ENCODE measurements at places on chromosomes 4 and X.

GRCh38 chr4:142600952-142601351 is 245.1 kb downstream of the INPP4B start:
- H3K36me3 ChIP-seq: no peaks in the 10 kb centered on the region
- H3K27me3 ChIP-seq: no peaks in the 10 kb centered on the region
- H3K4me1 ChIP-seq: no peaks in the 10 kb centered on the region

DNA sequence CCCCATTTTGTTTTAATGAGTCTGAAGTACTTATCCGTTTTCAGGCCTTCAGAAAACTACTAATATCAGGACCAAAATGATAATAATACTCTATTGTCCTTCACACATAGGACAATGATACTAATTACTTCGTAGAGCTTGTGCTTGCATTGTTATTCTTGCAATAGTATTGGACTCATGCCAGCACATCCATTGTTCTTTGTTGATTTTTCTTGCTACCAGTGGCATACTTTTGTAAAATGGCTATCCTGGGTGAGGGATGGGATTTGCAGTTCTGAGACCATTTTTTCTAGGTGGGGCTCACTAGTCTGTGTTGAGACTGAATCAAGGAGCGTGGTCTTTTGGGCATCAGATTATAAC is 195.3 kb downstream of the MAML3 start:
- peak overlapping the region; percentile 32 for H3K27ac ChIP-seq
- no peaks in the 10 kb centered on the region for H3K27me3 ChIP-seq
- DNase-seq: no peak
- H3K4me1 ChIP-seq: peaks cover 48% of the 10 kb centered on the region

GRCh38 chrX:117511379-117511778 is 605.2 kb downstream of the KLHL13 start:
- no peaks in the 10 kb centered on the region for H3K4me1 ChIP-seq
- no peak overlapping the region for H3K4me3 ChIP-seq
- H3K27me3 ChIP-seq: no peaks in the 10 kb centered on the region
- no peak for DNase-seq

- no peaks in the 10 kb centered on the region for H3K27me3 ChIP-seq
- H3K4me1 ChIP-seq: no peaks in the 10 kb centered on the region
- no peak overlapping the region for H3K4me3 ChIP-seq
- H3K36me3 ChIP-seq: no peaks in the 10 kb centered on the region
- H3K27ac ChIP-seq: no peak overlapping the region
- no peak for DNase-seq
These were observed 17.0 kb downstream of the RBMX2 start for GRCh38 chrX:130418740-130419139.

- H3K27ac ChIP-seq: no peak overlapping the region
- no peak for DNase-seq
- no peaks in the 10 kb centered on the region for H3K27me3 ChIP-seq
- H3K36me3 ChIP-seq: no peaks in the 10 kb centered on the region
These were observed 14.6 kb downstream of the PSAPL1 start for GRCh38 chr4:7419961-7420660.

DNA sequence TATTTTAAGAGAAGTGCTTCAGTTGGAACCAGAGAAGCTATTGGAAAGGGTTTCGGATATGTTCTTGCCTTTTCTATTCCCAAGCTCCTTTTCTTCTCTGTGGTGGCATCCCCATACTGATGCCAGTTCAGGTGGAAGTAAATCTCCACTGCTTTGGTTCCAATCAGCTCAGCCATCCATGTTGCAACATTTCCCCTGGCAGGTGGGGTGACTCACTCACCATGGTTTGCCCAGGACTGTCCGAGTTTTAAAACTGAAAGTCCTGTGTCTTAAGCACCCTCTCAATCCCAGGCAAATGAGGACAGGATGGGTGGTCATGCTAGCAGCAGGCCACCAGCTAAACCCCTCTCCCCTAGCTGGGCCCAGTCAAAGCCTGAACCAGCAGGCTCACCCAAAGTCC is 15.1 kb downstream of the RAI2 start:
- no peak overlapping the region for H3K27ac ChIP-seq
- no peaks in the 10 kb centered on the region for H3K4me1 ChIP-seq
- DNase-seq: no peak
- no peak overlapping the region for H3K4me3 ChIP-seq
- no peaks in the 10 kb centered on the region for H3K36me3 ChIP-seq
- H3K27me3 ChIP-seq: no peaks in the 10 kb centered on the region

DNA sequence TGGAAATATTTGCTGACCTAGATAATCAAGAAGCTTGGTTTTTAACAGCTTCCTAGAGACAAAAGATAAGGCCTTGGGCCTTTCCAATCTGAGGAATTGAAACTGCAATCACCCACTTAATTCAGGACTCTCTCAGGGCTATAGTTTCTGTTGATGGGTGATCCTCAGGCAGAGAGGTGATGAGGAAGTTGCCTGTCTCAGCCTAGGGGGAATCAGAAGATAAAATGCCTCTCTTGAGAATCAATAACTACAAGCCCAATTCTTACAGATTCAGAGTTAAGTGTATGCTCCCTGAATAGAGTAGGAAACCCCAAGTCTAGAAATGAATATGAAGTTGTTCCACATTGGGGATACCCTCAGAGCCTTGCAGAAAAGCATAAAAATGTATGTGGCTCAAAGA is 45.5 kb downstream of the NFKB1 start:
- no peaks in the 10 kb centered on the region for H3K36me3 ChIP-seq
- no peak for DNase-seq
- peaks cover 12% of the 10 kb centered on the region for H3K4me1 ChIP-seq
- H3K4me3 ChIP-seq: no peak overlapping the region
- H3K27me3 ChIP-seq: no peaks in the 10 kb centered on the region

GRCh38 chrX:112137276-112137675 is 54.7 kb upstream of the TRPC5 start:
- no peaks in the 10 kb centered on the region for H3K27me3 ChIP-seq
- H3K36me3 ChIP-seq: no peaks in the 10 kb centered on the region
- H3K4me3 ChIP-seq: no peak overlapping the region
- no peak for DNase-seq
- no peak overlapping the region for H3K27ac ChIP-seq
- H3K4me1 ChIP-seq: no peaks in the 10 kb centered on the region

GRCh38 chr4:15234856-15235126 is 193.0 kb upstream of the C1QTNF7 start:
- DNase-seq: no peak
- no peaks in the 10 kb centered on the region for H3K4me1 ChIP-seq
- H3K27me3 ChIP-seq: no peaks in the 10 kb centered on the region
- no peaks in the 10 kb centered on the region for H3K36me3 ChIP-seq
- H3K27ac ChIP-seq: no peak overlapping the region

DNA sequence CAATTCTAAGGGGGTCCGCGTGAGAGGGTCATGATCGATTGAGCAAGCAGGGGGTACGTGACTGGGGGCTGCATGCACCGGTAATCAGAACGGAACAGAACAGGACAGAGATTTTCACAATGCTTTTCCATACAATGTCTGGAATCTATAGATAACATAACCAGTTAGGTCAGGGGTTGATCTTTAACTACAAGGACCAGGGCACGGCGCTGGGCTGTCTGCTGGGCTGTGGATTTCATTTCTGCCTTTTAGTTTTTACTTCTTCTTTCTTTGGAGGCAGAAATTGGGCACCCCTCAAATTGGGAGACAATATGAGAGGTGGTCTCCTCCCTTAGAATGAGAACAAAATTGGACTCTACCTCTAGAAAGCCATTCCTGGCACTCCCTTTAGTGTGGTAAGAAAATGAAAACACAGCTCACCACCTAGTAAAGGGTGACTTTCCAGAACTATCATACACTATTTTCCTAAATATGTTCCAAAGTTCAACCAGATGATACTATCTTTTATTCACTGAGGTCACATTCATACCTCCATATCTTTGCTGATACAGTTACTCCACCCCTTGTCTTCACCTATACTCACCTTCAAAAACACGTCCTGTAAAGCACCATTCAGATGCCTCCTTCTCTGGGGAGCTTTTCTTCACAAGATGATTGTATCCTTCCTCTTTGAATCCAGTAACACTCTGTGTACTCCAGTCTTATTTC is 1058.3 kb upstream of the SLIT2 start:
- no peak for DNase-seq
- no peak overlapping the region for H3K27ac ChIP-seq
- no peaks in the 10 kb centered on the region for H3K4me1 ChIP-seq
- H3K4me3 ChIP-seq: no peak overlapping the region

DNA sequence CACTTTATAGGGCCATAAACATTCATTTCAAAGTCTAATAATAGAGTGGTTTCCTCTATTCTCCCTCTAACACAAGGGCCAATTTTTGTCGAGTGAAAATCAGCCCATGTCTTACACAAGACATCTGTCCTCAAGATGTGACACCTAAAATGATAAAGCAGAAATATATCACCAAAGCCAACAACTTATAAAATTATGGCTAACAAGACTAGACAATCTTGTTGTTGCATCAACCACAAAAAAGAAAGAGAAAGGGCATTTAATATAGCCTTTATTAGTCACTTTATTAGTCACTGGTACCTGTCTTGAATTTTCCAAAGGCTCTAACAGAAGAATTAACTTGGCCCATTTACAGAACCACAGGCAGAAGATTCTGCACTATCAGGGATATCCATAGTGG is 161.6 kb downstream of the SMIM20 start:
- no peak for DNase-seq
- no peak overlapping the region for H3K27ac ChIP-seq
- peaks cover 3% of the 10 kb centered on the region for H3K27me3 ChIP-seq
- no peaks in the 10 kb centered on the region for H3K4me1 ChIP-seq
- no peaks in the 10 kb centered on the region for H3K36me3 ChIP-seq
- H3K4me3 ChIP-seq: no peak overlapping the region

DNA sequence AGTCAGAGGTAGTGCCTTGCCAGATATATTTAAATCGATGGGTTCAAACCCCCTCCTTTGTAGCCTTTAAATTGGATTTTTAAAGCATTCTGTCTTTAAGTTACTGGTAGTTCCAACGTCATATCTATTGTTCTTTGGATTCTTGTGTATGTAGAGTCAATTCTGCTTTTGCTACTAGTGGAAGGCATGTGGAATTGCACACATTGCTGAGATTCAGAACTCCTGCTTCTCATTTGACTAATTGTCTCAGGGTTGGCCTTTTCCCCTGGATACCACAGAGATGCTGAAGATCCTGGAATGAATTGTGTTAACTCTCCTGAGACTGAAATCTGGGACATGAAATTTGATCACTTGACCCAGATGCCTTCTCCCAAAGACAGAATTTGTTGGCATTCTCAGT is 328.3 kb upstream of the RPS6KA3 start:
- H3K4me3 ChIP-seq: no peak overlapping the region
- H3K36me3 ChIP-seq: no peaks in the 10 kb centered on the region
- no peak for DNase-seq

DNA sequence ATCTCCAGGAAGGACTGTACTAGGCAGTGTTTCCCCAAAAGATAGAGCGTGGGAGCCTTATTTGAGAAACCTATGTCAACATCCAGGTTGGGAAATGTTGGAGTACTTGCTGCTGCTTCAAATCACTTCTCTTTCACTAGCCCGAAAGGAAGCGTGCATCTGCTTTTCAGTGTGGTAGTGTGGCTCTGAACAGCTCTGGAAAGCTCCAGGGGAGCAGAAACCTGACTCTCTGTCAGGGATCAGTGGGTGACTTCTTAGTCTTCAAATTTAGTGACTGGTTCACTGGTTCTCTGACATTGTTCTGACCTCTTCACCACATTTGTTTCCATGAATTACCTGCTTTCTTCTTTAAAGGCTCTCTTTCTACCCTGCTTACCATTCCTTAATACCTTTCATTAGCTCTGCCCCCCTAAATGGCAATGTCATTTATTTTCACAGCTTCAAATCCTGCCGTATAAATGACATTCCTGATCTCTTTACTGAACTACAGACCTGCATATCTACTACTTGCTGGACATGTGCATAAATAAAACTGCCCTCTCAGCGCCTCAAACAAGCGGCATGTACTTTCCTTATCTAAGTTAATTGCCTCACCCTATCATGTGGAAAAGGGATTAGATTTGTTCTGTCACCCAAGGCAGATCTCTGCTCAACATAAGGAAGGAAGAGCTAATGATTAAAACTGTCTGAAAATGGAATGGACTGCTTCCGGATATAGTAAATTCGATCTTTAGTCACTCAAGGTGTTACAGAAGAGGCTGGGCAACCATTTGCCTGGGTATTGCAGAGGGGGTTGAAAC is 37.0 kb downstream of the DLG3 start:
- no peak overlapping the region for H3K27ac ChIP-seq
- no peaks in the 10 kb centered on the region for H3K4me1 ChIP-seq
- H3K36me3 ChIP-seq: no peaks in the 10 kb centered on the region

All from Karpas-422 (cell line).